Kidney (tissue), 22 donors: ENCODE measurements at places on chromosomes 16 and 17. TPM values are rescaled to one million over a fixed set of nuclear protein-coding genes. Genes with fewer than 3 reads are reported as not detected.
A peak's percentile ranks its signal among the peaks of the same experiment; 100 is the strongest.

The KLHL10 gene
- total RNA-seq, result 0.28 TPM

The MYLK3 gene
- total RNA-seq, result 0.31 TPM

- peak overlapping the region; percentile 16 for H3K27ac ChIP-seq
- peak; percentile 68 for DNase-seq
- no peaks in the 10 kb centered on the region for H3K36me3 ChIP-seq
- H3K27me3 ChIP-seq, result no peaks in the 10 kb centered on the region
These were observed 2.4 kb downstream of the SERPINF1 start for GRCh38 chr17:1764284-1764683.

DNA sequence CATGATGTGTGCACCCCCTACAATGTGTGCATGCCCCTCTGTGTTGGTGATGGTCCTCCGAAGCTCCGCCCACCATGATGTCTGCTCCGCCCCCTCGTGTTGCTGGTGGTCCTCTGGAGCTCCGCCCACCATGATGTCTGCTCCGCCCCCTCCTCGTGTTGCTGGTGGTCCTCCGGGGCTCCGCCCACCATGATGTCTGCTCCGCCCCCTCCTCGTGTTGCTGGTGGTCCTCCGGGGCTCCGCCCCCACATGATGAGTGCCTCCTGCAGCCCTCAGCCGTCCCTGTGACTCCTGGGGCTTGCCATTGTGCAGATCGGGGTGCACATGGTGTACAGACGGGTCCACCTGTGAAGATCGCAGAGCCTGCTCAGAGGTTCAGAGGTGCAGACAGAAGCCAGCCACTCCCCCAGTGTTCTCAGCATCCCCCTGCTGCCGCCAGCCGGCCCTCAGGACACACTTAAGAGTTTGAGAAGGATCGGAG lies 129.1 kb upstream of the CHMP6 start:
- no peak overlapping the region for H3K4me3 ChIP-seq
- H3K27me3 ChIP-seq, result no peaks in the 10 kb centered on the region
- H3K27ac ChIP-seq, result no peak overlapping the region
- DNase-seq, result peak; percentile 68

GRCh38 chr17:1203967-1204291 lies 24.1 kb upstream of the ABR start:
- DNase-seq, result no peak
- no peaks in the 10 kb centered on the region for H3K27me3 ChIP-seq
- H3K36me3 ChIP-seq, result no peaks in the 10 kb centered on the region
- H3K4me1 ChIP-seq, result no peaks in the 10 kb centered on the region
- no peak overlapping the region for H3K27ac ChIP-seq

DNA sequence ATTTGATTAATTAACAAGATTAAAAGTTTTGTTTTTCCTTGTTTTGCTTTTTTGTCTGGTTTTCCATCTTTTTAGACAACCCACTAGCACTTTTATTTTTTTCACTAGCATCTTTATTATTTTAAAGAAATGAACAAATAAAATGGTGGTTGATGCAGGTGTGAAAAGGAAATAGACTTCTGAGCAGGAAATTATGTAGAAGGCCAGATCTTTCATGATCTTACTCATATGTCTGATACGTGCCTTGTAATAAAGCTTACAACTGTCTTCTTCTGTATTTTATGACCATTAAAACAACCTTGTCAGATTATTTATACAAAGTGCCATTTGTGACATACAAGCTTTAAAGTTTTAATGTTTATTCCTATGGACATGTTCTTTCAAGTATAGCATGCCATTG lies 6.3 kb downstream of the SLFN12L start:
- no peak for DNase-seq
- no peaks in the 10 kb centered on the region for H3K27me3 ChIP-seq
- no peaks in the 10 kb centered on the region for H3K4me1 ChIP-seq
- H3K36me3 ChIP-seq, result no peaks in the 10 kb centered on the region
- H3K27ac ChIP-seq, result no peak overlapping the region
